Jurkat, Clone E6-1 (cell line): ENCODE measurements at places on chromosomes 6 and 20.

GRCh38 chr6:150652848-150653613 is 53.3 kb downstream of the PLEKHG1 start:
- DNase-seq: no peak

DNA sequence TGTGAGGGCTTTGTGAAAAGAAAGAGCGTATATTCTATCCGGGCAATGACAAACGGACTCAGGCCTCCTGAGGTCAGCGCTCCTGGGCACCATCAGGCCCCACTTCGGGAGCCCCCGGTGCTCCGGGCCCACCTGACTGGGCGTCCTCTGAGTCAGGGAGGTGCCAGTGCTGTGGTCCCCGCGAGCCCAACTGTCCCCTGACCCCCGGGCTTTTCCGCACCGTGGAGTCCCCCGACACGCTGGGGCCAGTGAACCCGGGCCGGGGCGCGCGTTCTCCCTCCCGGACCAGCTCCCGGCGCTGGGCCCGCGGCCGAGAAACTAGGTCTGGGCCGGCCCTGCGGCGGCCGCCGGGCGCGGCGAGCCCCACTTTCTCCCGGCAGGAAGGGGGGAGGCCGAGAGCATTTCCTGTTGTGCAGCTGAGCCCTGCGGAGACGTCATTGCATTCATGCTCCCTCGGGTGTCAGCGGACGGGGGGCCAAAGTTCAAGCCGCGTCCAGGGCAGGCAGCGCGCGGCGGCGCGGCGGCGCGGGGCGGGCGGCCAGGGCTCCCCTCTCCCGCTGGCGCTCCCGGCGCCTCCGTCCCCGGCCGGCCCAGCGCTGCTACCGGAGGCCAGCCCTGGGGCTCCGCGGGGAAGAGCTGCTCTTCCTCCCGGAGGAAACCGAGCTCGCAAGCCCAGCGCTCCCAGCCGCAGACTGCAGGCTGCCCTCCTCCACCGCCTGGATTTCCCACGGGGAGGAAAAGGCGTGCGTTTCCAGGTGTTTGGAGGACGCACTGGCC is 18.3 kb downstream of the HIVEP2 start:
- DNase-seq: no peak

- no peak for DNase-seq
Observed at GRCh38 chr20:58403272-58403671, 14.2 kb downstream of the VAPB start.

GRCh38 chr20:1364106-1364505 is 28.7 kb downstream of the FKBP1A start:
- DNase-seq: peak; percentile 71

DNA sequence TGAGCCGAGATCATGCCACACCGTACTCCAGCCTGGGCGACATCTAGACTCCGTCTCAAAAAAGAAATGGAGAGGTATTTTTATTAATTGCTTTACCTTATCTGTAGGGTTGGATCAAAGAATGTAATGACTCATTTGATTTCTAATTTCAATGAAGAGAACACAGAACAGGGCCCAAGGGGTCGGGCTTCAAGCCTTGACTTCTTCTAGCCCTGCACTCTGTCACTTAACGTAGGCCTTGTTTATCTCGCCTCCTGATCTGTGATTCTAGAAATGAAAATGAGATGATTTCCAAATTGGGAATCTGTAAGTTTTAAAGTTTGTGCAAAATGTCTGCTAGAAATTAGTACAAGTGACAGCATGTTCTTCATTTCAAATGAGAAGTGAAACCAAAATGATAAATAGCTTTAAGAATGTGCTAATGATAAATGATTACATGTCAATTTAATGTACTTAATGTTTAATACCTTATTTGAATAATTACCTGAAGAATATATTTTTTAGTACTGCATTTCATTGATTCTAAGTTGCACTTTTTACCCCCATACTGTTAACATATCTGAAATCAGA is 180.5 kb downstream of the SLC16A10 start:
- no peak for DNase-seq

DNA sequence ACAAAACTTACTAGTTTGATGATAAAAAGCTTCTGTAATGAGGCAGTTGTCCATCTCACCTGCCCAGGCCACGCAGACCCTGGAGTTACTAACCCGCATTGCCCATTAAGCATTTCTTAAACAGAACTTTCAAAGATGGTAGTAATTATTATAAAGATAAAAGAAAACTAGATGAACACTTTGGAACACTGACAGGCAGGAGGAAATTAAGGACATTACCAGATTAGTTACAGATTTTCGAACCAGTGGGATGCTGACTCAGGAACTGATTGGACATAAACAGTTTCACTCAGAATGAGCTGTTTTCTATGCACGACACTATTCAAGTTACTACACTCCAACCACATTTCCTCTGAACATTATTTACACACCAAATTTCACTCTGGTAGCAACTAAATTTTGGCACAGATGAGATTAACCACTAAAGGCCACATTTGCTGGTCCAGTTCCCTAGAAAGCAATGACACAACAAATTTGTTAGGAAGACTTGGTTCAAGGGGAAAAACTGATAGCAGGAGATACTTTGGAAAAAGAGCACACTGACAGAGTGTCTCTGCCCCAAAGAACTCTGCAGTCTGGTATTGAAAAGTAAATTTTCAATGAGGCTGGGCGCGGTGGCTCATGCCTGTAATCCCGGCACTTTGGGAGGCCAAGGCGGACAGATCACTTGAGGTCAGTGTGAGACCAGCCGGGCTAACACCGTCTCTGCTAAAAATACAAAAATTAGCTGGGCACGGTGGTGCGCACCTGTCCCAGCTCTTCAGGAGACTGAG is 3.0 kb downstream of the ROMO1 start:
- DNase-seq: no peak

GRCh38 chr6:14875481-14876063 is 370.3 kb upstream of the JARID2 start:
- no peak for DNase-seq

DNA sequence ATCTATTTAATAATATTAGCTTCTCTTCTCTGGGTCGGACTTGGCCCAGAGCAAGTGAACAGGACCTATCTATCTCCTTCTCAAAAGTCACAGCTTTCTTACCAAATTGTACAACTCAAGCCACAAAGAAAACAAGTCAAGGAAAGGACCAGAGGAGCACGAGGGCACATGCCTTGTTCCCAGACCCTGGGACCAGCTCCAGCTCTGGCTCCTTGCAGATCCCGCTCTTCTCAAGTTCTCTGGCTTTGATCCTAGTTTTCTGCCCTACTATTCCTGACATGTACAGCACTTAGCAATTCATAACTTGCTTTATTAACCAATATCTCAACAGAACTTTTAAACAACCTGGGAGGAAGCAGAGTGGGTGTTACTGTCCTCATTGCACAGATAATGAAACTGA is 185.9 kb downstream of the ESR1 start:
- DNase-seq: no peak
